GM04503 (cell line): ENCODE measurements at places on chromosomes 1 and 21.

- no peak for DNase-seq
These were observed 1.1 kb downstream of the ERO1B start for GRCh38 chr1:236280438-236281197.

DNA sequence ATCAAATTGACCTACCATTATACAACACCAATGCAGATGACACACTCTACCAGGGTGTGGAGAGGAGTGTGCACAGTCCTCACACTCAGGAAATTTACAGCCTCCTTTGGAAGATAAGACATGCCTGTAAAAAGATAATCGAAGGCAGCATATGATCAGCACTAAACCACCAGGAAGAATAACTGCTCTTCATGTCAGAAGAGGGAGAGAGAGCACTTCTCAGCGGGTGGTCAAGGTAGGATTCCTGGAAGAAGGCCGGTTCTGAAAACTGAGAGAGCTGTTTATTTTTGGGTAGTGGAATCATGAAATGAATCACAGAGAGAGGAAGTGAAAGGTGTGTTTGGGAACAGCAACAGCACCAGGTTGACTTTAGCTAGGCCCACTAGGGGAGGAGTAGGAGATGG lies 14.0 kb upstream of the ZNF697 start:
- no peak for DNase-seq

DNA sequence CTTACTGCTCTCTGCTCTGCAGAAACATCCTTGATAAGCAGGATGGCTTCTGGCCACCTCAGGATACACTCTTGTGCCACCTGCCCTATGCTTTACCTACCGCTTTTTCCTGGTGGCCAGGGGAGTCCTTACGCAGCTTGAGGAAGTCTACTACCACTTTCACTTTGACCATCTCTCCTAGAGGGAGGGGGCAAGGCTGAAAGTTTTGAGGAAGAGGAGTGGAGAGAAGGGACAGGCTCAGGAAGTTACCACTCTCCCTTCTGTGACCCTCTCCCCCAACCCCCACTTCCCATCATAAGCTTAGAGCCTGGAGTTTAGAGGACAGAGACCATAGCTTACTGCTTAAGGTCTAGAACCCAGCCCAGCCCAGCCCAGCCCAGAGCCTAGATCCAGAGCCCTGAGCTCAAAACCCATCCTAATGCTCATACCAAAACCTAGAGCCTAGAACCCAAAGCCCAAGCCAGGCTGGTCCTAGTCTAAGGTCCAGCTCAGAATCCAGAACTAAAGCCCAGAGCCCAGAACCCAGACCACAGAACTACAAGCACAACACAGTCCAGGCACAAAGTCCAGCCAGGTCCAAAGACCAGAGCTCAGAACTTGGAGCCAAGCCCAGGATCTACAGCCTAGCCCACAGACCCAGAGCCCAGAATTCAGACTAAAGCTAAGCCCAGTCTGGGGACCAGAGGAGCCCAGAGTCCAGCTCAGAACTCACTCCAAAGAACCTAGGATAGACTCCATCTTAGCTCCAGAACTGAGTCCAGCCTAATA lies 18.0 kb upstream of the MFSD2A start:
- DNase-seq, result no peak

- DNase-seq, result no peak
These were observed 39.0 kb upstream of the SYNC start for GRCh38 chr1:32741413-32742198.

DNA sequence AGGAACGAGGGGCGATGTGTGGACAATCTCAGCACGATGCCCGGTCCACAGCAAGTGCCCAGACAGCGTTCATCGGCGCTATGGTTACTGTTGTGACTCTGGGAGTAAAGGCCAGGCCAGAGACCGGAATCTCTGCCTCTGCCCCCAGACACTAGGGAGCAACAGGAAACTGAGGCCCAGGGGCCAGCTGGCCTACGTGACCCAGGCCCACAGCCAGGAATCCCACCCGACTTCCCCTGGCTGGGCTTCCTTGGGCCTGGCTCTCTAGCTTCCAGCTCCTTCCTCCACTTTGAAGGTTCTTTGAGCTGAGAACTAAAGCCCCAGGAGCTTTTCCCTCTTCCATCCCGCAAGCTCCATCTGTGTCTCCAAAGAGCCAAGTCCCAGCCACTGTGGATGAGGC lies 4.6 kb downstream of the LRP8 start:
- no peak for DNase-seq

DNA sequence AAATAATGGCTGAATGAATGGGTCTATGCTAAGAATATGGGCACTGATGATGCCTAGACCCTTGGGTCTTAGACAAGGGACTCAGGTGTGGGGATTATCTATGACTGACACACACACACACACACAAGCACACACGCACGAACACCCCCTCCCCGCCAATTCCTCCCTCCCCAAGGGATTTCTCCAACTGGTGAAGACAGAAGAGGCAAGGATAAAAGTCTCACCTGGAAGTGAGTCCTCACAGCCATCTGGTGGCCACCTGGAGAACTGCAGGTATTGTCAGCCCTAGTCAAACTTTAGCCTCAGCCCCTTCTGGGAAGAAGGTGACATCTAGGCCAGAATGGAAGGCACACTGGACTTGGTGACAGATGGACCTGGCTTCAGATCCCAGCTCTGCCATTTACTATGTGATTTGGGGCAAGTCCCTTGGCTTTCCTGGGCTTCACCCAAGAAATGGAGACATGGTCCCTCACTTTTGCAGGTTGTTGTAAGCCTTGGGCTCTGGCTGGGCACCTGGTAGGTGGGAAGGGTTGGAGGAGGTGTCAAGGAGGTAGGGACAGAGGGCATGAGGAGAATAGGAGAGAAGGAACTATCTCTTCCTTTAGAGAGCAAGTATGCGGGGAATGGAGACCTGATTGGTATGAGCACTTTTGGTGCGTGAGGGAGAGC lies 4.0 kb upstream of the GPR3 start:
- DNase-seq, result no peak

GRCh38 chr1:28208818-28209441 lies 23.9 kb downstream of the DNAJC8 start:
- no peak for DNase-seq

- DNase-seq, result no peak
These were observed 69.5 kb upstream of the HSD17B7 start for GRCh38 chr1:162720996-162721395.

GRCh38 chr1:83918688-83919285 lies 80.1 kb downstream of the TTLL7 start:
- DNase-seq, result no peak

DNA sequence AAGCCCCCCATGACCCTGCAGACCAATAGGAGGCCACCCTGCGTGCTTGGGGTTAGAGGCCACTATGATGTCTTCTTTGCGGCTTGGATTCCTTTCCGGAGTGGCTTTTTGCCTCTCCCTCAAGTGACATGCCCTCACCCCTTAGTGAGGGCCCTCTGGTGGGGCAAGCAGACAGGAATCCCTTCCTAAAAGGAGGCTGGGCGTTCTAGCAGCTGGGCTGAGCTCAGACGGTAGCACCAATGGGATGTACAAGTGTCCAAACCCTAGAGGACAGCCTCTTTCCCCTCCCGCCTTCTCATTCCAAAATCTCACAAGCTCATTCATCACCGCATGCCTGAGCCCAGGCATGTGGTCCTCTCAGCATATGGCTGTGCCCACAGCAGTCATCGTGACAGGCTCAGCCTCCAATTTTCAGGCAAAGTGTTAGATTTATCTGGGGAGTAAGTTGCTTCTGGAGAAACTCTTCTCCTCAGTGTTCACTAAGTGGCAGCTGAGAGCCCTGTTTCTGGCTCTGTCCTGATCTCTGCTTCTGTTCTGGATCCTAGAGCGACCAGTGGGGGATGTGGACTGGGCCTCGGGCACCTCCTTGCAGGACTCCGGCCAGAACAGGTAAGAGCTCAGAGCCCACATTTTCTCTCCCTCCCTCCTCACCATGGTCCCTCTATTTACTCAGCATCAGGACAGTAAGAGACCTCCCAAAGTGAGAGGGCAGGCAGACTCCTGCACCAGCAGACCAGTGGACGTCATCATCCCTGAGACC lies 4.8 kb downstream of the KIAA1614 start:
- DNase-seq, result no peak

GRCh38 chr1:69294171-69294570 lies 273.6 kb upstream of the LRRC7 start:
- no peak for DNase-seq

- DNase-seq, result no peak
These were observed 14.3 kb upstream of the WDTC1 start for GRCh38 chr1:27220096-27220495.

- no peak for DNase-seq
These were observed 915.2 kb downstream of the TTLL7 start for GRCh38 chr1:83083589-83084224.

DNA sequence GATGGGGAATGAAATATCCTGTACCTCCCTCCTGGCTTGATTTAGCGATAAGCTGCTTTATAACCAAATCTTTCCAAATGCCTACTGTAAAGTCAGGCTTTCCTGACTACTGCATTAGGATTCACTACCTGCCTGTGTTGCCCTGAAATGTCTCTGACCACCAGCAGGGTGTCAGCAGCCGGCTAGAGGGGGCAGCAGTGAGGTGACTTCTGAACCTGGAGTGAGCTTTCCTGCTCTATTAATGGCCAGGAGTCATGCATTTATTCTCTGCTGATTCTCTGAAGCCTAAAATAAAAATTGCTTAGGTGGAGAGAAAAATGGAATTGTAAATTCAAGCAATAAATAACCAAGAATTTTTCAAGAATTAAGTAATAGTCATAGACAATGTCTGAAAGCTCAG lies 2.5 kb downstream of the BACE2 start:
- DNase-seq, result no peak

DNA sequence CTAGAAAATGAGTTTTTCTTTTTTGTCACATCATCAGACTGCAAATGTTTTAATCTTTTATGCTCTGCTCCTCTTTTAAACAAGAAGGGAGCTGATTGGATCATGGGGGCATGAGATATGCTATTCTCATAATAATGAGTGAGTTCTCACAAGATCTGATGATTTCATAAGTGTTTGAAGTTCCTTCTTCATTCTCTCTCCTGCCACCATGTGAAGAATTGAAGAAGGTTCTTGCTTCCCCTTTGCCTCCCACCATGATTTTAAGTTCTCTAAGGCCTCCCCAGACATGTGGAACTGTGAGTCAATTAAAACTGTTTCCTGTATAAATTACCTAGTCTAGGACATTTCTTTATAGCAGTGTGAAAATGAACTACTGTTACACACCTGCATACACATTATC lies 218.2 kb downstream of the NRIP1 start:
- no peak for DNase-seq

DNA sequence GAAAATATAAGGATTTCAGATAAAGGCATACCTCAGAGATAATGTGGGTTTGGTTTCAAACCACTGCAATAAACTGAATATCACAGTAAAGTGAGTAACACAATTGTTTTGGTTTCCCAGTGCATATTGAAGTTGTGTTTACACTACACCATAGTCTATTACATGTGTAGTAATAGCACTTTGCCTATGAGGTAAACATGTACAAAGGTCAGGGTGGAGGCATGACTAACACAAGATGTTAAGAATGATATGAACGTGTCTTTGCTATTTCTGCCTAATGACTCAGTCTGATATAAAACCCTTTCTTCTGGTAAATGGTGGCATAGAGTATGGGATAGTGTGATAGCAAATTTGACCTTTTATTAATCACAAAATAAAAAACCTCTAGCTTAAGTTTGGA lies 621.5 kb upstream of the ADGRL2 start:
- peak; percentile 42 for DNase-seq

GRCh38 chr21:19844334-19844733 lies 1153.9 kb upstream of the NCAM2 start:
- DNase-seq, result no peak

DNA sequence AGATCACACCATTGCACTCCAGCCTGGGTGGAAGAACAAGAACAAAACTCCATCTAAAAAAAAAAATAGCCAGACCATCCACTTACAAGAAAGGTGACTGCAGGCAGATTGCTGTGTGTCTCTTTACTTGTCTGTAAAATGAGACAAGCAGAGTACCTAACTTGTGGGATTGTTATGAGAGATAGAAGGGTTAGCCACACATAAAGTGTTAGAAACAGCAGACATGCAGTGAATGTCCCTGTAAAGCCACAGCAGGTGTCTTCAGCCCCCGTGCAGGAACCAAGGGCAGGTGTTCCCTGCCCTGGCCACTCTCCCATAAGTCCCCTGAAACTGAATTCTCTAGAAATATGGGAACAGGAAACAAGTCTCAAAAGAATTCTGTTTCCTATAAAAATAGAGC lies 40.8 kb upstream of the EFHD2 start:
- no peak for DNase-seq
